ENCODE measurements at places on chromosomes 5 and 9.
A peak's percentile ranks its signal among the peaks of the same experiment; 100 is the strongest.

- peaks cover 25% of the 10 kb centered on the region for H3K4me1 ChIP-seq
- H3K27me3 ChIP-seq, result peaks cover 5% of the 10 kb centered on the region
- H3K4me3 ChIP-seq, result no peak overlapping the region
- H3K36me3 ChIP-seq, result no peaks in the 10 kb centered on the region
- H3K27ac ChIP-seq, result no peak overlapping the region
- peak; percentile 55 for DNase-seq
Observed at GRCh38 chr5:396531-396961, 46.4 kb upstream of the EXOC3 start.

- no peak overlapping the region for H3K4me3 ChIP-seq
- no peaks in the 10 kb centered on the region for H3K4me1 ChIP-seq
- no peaks in the 10 kb centered on the region for H3K36me3 ChIP-seq
- no peak for DNase-seq
- no peaks in the 10 kb centered on the region for H3K27me3 ChIP-seq
Observed at GRCh38 chr5:15034379-15034778, 162.8 kb upstream of the ANKH start.

GRCh38 chr9:88889386-88889785, 101.9 kb upstream of the S1PR3 start:
- no peaks in the 10 kb centered on the region for H3K4me1 ChIP-seq
- H3K27me3 ChIP-seq, result no peaks in the 10 kb centered on the region
- no peak for DNase-seq
- no peaks in the 10 kb centered on the region for H3K36me3 ChIP-seq

- DNase-seq, result no peak
- H3K36me3 ChIP-seq, result peaks cover 29% of the 10 kb centered on the region
- H3K27me3 ChIP-seq, result no peaks in the 10 kb centered on the region
- H3K4me1 ChIP-seq, result peaks cover 25% of the 10 kb centered on the region
- H3K27ac ChIP-seq, result no peak overlapping the region
Observed at GRCh38 chr5:141532726-141533125, 43.8 kb downstream of the PCDHGC5 start.

- peak overlapping the region; percentile 49 for H3K4me3 ChIP-seq
- DNase-seq, result no peak
- peaks cover 41% of the 10 kb centered on the region for H3K27me3 ChIP-seq
- H3K36me3 ChIP-seq, result no peaks in the 10 kb centered on the region
Observed at GRCh38 chr9:124045830-124046177, 34.2 kb downstream of the LHX2 start.

GRCh38 chr9:129235931-129236331, 57.9 kb upstream of the IER5L start:
- no peak overlapping the region for H3K27ac ChIP-seq
- DNase-seq, result no peak
- H3K36me3 ChIP-seq, result no peaks in the 10 kb centered on the region
- H3K27me3 ChIP-seq, result no peaks in the 10 kb centered on the region

GRCh38 chr5:157574456-157575380, 857 bp downstream of the ADAM19 start:
- H3K27ac ChIP-seq, result peak overlapping the region; percentile 71
- peak overlapping the region; percentile 57 for H3K4me3 ChIP-seq
- peaks cover 20% of the 10 kb centered on the region for H3K4me1 ChIP-seq
- H3K36me3 ChIP-seq, result no peaks in the 10 kb centered on the region
- DNase-seq, result no peak
